G401 (cell line): ENCODE measurements at places on chromosomes 16 and 17. TPM values are rescaled to one million over a fixed set of nuclear protein-coding genes. Genes with fewer than 3 reads are reported as not detected.

DNA sequence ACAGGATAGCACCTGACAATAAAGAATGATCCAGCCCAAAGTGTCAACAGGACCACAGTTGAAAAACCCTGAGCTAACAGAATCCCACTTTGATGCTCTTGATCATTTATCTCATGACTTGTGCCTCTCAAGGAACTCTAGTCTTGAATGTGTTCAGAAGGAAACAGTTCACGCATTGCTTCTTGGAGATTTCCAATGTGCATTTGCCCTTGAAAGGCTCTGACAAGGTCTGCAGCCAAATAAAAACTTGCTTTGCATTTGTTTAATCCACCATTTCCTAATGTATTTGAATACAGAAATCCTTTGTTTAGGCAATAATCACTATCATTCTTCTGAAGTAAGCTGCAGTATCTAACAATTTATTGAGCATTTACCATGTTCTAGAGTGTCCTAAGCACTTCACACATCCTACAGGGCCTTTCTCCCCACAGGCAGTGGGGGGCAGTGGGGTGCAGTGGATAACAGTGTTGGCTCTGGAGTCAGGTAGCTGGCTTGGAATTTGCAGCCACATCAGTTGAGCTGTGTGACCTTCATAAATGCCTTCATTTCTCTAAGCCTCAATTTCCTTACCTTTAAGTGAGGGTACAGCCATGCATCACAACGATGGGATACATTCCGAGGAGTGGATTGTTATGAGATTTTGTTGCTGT is 239.7 kb downstream of the XYLT1 start:
- no peak for DNase-seq

The ZNF18 gene
- 15.9 and 29.6 TPM in 2 replicates for total RNA-seq

- no peak for DNase-seq
Observed at GRCh38 chr17:37671028-37671823, 28.0 kb upstream of the DDX52 start.

GRCh38 chr17:64780096-64781013 is 118.2 kb upstream of the SMURF2 start:
- DNase-seq: no peak

- DNase-seq: no peak
Observed at GRCh38 chr16:85207357-85207921, 95.2 kb upstream of the CIBAR2 start.

The KIF2B gene
- total RNA-seq: not detected in 2 replicates

GRCh38 chr16:54309341-54309740 is 22.8 kb upstream of the IRX3 start:
- no peak for DNase-seq

The CIBAR2 gene
- total RNA-seq: 0.37 and 0.51 TPM in 2 replicates

GRCh38 chr16:50334106-50334975 is 34.4 kb downstream of the BRD7 start:
- DNase-seq: no peak

DNA sequence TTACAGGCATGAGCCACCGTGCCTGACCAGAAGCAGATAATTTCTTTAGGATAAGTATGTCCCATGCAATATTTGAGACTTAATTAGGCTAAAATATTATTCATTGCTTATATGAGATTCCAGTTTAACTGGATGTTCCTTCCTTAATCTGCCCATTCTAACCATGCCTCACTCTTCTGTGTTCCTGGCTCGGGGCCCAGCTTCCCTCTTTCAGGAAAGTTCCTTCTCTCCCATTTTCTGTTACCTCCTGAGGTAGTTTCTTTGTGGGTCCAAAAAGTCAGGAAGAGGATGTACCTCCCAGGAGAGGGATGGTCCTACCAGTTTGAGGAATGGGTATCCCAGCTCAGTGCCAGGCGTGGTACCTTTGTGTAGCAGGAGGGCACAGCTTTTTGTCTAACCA is 23.3 kb downstream of the UNK start:
- no peak for DNase-seq

The ZNF629 gene
- total RNA-seq: 18.4 and 27.6 TPM in 2 replicates

GRCh38 chr16:78892951-78893733 is 707.4 kb downstream of the MAF start:
- DNase-seq: no peak

DNA sequence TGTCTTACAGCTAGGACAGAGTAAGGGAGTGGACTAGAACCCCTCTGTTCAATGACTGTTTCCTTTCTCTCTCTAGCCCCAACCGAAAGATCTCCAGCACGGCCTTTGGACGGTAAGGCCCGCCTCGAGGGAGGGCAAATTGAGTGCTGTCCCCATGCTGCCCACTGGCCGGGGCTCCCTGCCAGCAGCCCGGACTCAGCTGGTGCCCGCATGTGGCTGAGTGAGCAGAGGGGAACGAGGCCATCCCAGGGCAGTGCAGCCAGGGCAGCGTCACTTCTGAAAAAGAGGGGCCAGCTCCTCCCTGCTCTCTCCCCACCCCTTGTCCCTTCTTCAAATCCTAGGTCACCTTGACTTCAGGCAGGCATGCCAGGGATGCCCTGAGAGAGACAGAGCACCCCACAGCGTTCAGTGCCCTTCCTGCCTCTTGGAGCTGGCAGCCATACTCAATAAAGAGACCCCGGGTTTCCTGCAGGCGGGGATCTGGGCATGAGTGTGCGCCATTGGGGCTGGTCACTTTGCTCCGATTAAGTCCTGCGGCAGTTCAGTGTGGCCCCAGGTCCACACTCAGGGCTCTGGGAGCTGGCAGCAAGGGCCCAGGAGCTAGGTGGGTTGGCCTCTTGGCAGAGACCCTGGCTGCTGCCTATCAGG is 130.9 kb downstream of the RAB11FIP4 start:
- no peak for DNase-seq

DNA sequence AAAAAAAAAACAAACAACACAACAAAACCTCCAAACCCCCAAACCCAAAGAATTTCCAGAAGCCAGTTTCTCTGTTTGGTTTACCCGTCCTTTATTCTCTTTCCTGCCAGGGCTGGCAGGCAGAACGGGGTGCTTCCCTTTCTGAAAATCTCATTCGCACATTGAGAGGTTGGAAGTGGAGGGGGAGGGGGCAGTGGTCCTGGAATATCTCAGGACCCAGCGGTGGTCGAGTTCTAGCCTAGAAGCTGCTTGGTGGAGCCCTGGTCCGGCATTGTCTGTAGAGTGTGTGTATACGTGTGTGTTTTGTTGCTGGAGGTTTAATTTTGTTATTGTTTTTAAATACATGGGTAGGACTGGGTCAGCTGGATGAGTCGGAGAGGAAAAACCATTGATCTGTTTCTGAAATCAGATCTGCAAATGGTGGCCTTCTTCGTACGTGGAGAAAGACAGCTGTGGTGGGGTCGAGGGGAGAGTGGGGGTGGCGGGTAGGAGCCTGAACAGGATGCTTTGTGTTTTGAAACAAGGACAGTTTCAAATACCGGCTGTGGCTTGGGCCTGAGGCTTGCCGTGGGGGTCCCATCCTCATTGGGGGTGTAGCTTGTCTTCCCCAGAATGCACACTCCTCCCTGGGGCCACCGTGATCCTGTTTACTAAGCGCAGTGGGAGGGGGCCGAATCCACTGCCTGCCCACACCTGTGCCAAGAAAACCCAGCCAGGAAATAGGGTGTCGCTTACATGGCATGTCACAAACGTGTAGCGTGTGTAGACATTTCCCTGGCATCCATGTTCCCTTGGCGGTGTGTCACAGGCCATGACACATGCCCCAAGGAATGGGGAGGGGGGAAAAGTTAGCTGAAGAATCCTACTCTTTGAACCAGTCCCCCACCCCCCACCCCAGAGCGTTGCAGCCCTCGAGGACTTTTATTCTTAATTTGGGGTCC is 1.6 kb downstream of the CMIP start:
- DNase-seq: no peak

The GSPT1 gene
- 22.8 and 26.5 TPM in 2 replicates for total RNA-seq

GRCh38 chr16:31529108-31529936 is 1.6 kb downstream of the AHSP start:
- no peak for DNase-seq

GRCh38 chr16:68113059-68113761 is 28.0 kb downstream of the NFATC3 start:
- no peak for DNase-seq

The TBC1D3C gene
- total RNA-seq: 0.98 and 1.7 TPM in 2 replicates

DNA sequence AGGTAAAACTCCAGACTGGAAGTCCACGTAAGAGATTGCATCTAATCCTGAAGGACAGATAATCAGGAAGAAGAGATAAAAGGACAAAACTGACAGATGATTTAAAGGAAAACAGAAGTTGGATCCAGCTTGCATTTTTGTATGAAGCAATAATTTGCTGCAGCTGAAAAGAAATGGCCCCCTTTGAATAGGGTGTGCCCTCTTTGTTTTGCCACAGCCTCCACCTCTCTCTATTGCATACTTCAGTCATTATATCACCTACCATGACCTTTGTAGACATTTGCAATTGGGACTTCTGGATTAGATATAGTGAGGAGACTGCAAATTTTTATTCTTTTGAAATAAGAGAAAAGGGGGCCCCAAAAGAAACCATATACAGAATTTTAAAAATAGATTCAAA is 8.1 kb downstream of the NOG start:
- DNase-seq: no peak

- no peak for DNase-seq
Observed at GRCh38 chr17:73924114-73924908, 279.2 kb upstream of the RPL38 start.

- DNase-seq: no peak
Observed at GRCh38 chr16:16797239-16797638, 418.3 kb downstream of the NPIPA7 start.

The EMC6 gene
- 101 and 105 TPM in 2 replicates for total RNA-seq

The ACSM3 gene
- 0.78 TPM in 1 of 2 replicates, not detected in the other for total RNA-seq

- DNase-seq: no peak
Observed at GRCh38 chr16:59759296-59759695, 1025.2 kb upstream of the GOT2 start.

DNA sequence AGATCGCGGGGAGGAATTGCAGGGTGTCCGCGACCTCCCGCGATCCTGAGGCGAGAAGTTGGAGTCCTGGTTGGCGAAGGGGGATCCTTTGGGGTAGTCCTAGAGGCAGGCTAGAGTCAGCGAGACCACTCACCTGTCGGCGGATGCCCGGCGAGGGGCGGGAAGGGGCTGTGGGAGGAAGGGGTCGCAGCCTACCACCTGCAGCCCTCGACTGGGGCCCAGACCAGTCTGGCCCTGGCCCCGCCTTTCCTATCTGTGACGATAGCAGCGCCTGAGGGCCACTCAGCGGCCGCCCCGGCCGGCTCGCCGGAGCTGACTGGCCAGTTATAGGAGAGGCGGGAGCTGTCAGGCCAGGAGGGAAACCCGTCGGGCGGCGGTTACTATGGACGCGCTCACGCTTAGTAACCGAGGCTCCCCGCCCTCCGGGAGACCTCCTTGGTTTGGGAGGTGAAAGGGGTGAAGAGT is at the start of gene TEKT3:
TEKT3 (minus strand) TSS at position 213 of the 465 bp plus-strand sequence. CDS start 10,012 bp downstream, outside the sequence.
- DNase-seq: peak; percentile 42

- DNase-seq: peak; percentile 65
Observed at GRCh38 chr16:9053006-9053601, 38.3 kb upstream of the HAPSTR1 start.

The COX4I1 gene
- 695 and 901 TPM in 2 replicates for total RNA-seq

DNA sequence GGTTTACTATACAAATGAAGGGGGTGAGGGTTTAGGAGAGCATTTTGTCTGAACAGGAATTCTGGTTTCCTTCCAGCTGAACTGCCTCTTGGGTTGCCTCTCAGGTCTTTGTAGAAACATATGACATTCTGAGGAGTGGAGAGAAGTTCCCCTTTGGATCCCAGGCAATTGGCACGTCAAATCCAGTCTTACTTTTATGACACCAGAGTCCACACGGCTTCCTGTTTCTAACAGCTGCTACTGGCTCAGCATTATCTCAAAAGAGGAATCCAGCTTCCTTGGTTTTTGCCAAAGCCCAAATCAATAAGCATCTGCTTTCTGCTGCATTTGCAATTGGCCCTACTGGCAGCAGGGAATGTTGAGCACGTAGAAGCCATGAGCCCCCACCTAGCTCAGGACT is 97.6 kb upstream of the FAM20A start:
- no peak for DNase-seq

GRCh38 chr16:87185308-87185707 is 131.9 kb downstream of the C16orf95 start:
- DNase-seq: no peak

DNA sequence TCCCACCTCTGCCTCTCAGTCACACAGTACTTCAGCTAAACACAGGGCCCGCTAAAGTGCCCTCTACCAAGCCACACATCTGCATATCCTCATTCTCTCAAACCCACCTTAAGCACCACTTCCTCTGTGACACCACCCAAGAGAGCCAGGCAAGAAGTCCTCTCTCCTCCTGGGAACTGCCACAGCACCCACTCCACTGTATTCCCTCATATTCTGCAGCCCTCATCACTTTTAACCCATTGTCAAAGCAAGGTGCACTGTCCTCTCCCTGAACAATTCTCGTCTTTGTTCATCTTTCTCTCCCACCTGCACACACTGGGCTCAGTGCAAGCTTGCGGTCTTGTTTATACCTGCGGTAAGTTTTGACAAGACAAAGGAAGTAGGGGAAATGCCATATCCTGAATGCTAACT is 13.6 kb downstream of the CHD9 start:
- DNase-seq: no peak

The VAT1 gene
- total RNA-seq: 307 and 355 TPM in 2 replicates

- DNase-seq: no peak
Observed at GRCh38 chr17:53655591-53655990, 167.1 kb upstream of the KIF2B start.

DNA sequence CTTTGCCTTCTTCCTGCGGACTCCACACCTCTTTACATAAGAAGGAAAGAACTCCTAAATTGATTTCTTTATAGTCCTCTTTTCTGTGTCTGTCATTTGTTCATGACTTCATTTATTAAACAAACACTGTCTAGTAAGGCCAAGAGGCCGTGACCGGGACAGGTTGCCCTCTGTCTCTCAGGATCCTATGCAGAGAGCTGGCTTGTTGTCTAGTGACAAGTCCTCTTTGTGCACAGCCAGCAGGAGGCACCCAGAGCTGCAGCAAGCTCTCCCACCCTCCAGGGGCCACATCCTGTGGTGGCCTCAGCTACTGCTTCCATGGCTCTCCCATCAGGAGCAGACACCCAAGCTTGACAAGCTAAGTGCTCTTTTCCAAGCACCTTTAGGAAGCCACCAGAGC is 50.6 kb downstream of the PLD6 start:
- no peak for DNase-seq

The PGS1 gene
- total RNA-seq: 16.3 and 43.0 TPM in 2 replicates

The MT1G gene
- not detected in 2 replicates for total RNA-seq

The JPH3 gene
- 22.1 and 30.0 TPM in 2 replicates for total RNA-seq

- no peak for DNase-seq
Observed at GRCh38 chr16:79360267-79360666, 240.3 kb downstream of the MAF start.

The SP2 gene
- 0.68 and 0.71 TPM in 2 replicates for total RNA-seq

DNA sequence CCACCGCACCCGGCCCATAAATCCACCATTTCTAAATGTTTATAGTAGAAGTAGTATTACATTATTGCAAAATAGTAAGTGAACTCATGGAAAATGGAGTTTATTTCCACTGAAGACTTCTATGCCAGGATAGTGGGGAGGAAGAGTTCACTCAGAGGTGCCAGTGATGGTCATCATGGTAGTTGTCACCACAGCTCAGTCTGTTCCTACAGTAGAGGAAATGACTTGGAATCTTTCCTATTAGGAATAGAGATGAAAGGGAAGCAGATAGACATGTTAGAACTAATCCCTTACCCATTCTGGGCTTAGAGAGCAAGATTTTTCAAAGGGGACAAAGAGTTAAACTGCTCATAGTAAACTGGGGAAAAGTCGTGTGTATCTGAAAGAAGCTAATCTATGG is 20.1 kb downstream of the MRPL45 start:
- no peak for DNase-seq
